ENCODE measurements at places on chromosomes 7 and 10.

- no peak for DNase-seq
These were observed 332.2 kb downstream of the LRMDA start for GRCh38 chr10:75763652-75764051.

- DNase-seq, result no peak
These were observed 184.6 kb downstream of the FANK1 start for GRCh38 chr10:126080879-126081411.

DNA sequence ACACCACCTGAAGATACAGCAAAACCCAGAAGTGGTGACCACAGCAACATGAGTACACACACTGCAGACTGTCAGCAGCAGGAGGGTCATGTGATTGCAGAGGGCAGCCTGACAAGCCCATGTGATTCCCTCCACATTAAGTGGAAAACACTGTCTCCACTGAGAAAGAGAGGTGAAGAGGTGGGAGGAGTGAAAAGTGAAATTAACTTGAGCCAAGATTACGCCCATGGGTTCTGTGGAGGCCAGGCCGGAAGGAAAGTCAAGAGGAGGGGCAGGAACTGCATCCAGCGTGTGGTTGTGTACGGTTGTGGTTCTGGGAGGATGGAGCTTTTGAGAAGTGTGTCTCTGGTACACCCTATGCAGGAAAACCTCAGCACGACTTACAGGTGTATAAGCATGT is 138.5 kb downstream of the PLXNA4 start:
- no peak for DNase-seq

- no peak for DNase-seq
These were observed 59.8 kb upstream of the ZNRF2 start for GRCh38 chr7:30224511-30225062.

DNA sequence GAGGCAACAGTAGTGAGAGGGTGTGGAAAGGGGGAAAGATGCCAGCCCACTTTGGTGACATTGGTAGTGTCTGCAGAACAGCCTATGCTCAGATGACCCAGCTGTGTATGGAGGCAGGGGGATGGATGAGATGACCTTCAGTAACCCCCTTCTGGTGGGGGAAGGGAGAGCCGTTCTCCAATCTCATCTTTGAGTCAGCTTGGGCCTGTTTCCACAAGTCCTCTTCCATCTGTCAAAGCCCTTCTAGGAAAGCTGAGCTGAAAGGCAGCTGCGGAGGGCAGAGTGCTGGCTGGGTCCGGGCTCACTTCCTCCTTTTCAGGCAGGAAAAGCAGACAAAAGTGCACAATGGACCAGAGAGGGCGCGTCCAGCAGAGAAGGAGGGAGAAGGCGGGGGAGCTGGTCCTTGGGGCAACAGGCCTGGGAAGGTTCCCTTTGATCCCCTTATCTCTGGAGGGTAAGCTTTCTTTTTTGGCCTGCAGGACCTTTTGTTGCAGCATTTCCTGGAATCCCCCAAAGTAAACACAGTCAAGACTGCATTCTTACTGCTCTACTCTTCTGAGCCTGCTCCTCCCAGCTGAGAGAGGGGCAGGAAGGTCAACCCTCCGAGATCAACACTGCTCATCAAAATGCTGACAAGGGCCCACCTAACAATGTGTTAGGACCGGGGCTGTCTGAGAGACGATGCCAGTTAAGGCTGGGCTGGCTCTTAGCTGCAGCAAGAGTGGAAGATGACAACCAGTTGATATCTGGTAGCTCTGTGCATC is 1.2 kb upstream of the LRMDA start:
- DNase-seq, result no peak

DNA sequence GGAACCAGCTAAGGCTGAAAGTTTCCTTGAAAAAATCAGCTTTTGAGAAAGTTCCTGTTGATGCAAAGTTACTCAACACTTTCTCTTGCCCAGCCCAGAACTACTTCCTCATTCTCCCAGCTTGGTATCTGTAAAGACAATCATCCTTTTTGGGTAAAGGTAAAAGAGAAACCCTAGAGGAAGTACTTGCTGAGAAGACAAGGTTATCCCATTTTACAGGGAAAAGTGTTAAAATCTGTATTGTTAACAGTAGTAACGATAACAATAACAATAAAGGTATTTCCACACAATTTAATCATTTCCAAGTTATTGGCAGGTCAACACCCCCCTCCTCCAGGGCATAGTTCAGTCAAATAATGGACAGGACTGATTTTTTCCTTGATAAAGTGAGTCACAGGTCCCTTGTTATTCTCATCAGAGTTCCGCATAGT is 2.4 kb downstream of the ALOX5 start:
- no peak for DNase-seq

DNA sequence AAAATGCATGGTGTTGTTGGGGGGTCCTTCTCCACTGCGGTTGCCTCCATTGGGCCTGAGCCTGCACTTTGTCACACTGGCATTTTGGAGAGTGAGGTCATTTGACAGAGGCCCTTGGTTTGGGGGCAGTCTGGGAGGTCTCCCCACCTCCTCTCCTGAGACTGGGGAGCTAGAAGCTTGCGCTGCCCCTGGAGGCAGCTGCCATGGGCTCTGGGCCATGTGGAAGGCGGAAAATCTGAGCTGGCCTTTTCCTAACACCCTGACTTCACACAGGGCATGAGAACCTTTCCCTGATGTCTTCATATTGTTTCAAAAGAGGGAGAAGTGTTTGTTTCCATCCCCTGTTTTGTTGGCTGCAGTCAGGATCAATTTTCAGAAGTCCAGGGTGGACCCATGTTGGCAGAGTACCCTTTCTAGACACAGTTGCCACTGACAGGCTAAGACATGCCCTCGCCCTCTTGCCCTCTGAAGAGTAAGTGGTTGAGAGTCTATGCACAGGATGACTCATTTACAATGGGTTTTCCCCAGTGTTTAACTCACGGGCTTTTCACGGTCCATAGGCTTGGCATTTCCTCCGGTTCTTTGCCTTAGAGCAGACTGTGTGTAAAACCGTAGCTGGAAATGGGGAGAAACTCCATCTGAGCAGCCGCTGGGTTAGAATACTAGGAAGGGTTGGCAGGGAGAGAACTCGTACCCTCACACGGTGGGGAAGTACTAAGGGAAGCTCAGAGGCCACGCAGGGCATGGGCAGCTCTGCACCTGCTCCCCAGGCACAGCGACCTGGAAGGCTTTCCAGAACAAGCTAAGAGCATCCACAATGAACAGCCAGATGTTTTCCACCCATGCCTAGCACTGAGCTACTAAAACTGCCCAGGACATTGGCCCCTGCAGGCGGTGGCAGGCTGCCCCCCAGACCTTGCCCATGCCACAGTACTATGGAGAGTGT is 655.0 kb downstream of the SDK1 start:
- no peak for DNase-seq

- no peak for DNase-seq
These were observed 22.7 kb downstream of the ELFN1 start for GRCh38 chr7:1692515-1693418.

- DNase-seq, result no peak
These were observed 205.0 kb downstream of the DIP2C start for GRCh38 chr10:484441-484924.

DNA sequence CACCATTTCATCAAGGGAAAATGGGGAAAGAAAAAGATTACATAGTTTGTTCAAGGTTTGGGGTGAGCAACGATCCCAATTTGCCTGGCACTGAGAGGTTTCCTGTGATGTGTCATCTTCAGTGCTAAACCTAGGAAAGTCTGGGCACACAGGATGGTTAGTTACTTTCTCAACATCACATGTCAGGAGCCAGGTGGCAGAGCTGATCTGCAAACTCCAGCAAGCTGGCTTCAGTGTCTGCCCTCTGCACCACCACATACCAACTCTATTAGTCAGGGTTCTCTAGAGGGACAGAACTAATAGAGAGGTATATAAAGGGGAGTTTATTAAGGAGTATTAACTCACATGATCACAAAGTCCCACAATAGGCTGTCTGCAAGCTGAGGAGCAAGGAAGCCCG is 11.3 kb downstream of the ADAM12 start:
- DNase-seq, result no peak

GRCh38 chr7:137603043-137603442 is 243.7 kb downstream of the DGKI start:
- DNase-seq, result no peak

DNA sequence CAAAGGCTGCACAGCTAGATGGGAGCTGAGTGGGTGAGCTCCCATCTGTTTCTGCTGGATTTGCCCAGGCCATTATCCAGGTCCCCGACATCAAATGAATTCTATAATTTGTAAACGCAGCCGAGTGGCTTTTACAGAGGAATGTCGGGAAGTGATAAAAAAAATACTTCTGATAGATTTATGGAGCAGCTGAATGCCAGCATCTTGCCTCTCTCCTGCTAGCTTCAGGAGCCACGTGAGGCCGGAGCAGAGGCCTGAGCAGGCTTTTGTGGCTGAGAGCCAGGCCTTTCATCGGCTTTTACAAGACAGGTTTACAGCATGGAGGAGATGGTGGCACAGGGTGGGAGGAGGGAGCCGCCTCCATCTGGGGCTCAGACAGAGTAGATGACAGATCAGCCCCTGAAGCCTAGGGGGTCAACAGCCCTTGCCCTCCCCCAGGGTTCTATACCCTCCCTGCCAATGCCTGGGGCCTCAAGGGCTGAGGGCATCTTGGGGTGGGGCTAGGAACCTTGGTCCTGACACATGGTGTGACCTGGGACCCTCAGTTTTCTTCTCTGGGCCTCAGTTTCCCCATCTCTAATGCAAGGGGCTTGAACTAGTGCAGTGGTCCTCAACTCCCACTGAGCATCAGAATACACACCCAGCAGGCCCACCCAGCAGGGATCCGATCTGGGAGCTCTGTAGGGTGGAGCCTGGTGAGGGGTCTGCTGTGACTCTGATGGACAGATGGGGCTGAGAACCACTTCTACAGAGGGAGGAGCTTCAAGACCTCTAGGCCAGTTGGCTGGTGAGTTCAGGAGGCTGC is 44.2 kb upstream of the PCBD1 start:
- DNase-seq, result no peak

GRCh38 chr10:110324805-110325280 is 20.1 kb upstream of the SMNDC1 start:
- DNase-seq, result no peak

- DNase-seq, result no peak
These were observed 31.0 kb downstream of the SGPL1 start for GRCh38 chr10:70846795-70847194.

GRCh38 chr7:34075523-34076370 is 170.4 kb downstream of the BMPER start:
- no peak for DNase-seq

GRCh38 chr10:101028446-101029337 is 2.2 kb downstream of the PDZD7 start:
- no peak for DNase-seq

DNA sequence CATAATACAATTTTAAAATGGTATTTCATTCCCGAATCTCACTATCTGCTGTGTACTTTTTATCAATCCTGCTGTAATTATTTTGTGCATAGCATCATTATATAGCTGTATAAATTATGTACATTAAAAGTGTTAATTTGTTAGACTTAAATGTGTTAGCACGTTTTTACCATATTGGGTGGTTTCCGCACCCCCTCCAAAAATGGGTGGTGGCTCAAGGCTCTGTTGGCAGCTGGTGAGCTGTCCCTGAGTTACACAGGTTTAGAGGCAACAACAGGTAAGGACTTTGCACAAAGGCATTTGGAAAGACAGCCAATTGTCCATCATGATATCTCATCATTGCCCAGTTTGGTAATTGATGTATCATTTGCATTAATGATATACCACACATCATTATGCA is 18.6 kb upstream of the LMTK2 start:
- DNase-seq, result no peak

GRCh38 chr7:390761-391410 is 100.9 kb downstream of the FOXL3 start:
- DNase-seq, result no peak

All from activated T-cell treated with anti-CD3 and anti-CD28 coated beads for 1 hour (primary cell).